ENCODE measurements at places on chromosomes 12 and 14.

DNA sequence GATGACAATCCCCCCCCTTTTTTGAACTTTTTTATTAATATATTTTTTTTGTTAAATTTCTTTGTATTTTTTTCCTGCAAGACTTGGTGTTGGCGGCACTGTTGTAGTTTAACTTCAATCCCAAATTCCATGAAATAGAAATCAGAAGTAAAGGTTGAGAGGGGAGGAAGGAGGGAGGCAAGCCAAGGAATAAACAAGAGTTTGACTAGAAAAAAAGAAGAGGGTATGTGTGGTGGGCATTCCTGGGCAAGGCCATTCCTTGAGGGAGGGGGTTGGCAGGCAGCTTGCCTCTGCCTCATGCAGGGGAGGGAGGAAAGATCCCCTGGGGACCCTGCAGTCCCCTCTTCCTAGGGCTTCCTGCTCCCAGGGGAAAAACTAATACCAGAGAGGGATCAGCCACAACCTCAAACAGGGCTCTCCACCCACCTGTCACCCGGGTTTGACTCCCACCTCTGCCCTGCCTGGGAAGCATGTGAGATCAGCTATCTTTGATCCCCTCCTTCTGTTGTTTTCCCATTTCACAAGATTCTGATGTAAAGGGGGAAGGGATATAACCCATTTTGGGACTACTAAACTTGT lies 519 bp upstream of the AP1G2 start:
- no peak for DNase-seq

GRCh38 chr14:24095271-24096068 lies 1.4 kb downstream of the PCK2 start:
- peak; percentile 41 for DNase-seq

DNA sequence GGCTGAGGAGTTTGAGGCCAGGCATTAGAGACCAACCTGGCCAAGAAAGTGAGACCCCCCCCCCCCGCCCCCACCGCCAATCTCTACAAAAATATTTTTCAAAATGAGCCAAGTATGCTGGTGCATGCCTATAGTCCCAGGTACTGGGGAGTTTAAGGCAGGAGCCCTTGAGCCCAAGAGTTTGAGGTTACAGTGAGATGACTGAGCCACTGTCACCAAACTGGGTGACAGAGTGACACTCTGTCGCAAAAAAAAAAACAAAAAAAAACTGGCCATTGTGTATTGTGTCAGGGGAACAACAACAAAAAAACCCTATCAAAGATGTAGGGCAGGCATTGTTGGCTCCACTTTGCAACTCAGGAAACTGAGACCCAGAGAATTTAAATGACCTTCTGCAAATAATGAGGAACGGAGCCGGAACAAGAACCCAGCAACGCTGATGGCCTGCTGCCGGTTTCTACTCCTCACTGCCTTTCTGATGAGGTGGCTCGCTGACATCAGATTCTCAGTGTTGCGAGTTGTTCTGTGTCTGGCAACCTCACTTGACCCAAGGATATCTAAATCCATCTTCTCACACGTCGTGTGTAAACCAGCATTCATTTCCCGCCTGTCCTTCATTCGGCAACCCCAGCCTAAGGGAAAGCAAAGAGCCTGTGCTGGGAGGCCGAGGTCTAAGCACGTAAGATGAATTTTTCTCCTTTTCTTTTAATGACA lies 195.2 kb upstream of the CRY1 start:
- no peak for DNase-seq

DNA sequence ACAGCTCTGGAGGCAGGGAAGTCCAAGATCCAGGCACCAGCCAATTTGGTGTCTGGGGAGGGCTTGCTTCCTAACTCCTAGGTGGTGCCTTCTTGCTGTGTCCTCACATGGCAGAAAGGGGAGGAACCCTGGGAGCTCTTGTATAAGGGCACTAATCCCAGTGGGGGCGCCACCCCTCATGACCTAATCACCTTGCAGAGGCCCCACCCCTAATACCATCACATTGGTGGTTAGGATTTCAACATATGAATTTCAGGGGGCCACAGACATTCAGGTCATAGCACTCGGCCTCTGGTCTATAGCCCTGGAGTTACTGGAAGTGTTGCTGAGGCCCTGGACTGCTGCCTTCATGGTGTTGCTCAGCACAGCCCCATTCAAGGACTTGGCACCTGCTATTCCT lies 14.6 kb downstream of the PSMD9 start:
- DNase-seq = no peak

DNA sequence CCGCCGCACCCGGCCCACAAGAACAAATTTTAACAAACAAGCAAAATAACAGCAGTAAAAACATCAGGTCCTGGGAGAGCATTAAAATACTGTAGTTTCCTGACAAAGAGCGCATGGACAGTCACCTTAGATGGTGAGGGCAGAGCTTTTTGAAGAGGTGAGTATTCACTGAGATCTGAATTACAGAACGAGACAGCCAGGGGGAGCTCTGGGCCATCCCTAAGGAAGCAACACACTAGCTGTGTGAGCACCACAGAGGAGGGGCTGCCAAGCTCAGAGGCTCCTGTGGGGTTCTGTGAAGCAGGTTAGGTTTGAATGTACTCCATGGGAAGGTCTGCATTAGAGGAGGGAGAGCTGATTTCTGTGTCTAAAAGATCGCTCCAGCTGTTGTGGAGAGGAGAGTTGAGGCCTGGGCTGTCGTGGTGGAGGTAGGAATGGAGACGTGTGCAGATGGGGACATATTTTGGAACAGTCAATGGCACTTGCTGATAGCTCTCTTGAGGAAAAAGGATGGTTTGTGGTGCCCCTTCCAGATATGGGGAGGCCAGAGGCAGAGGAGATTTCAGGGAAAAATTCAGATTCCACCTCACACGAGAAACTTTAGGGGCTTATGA lies 72.9 kb downstream of the TRAFD1 start:
- DNase-seq = peak; percentile 55

DNA sequence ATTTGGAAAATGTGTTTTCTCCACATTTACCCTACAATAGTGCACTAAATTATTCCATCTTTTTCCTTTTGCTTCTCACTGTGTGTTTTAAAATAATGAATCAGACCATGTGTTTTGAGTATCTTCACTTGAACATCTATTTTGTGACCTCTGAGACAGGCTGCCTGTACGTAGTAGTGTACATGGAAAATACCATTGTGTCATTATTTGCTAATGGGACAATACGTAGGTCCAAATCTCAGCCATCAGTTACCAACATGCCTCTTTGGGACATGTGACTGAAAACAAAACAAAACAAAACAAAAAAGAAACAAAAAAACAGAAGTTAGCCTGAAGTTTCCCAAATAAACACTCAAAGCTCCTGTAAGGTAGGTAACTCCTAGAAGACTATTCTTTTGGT lies 7.1 kb upstream of the MYF6 start:
- no peak for DNase-seq

DNA sequence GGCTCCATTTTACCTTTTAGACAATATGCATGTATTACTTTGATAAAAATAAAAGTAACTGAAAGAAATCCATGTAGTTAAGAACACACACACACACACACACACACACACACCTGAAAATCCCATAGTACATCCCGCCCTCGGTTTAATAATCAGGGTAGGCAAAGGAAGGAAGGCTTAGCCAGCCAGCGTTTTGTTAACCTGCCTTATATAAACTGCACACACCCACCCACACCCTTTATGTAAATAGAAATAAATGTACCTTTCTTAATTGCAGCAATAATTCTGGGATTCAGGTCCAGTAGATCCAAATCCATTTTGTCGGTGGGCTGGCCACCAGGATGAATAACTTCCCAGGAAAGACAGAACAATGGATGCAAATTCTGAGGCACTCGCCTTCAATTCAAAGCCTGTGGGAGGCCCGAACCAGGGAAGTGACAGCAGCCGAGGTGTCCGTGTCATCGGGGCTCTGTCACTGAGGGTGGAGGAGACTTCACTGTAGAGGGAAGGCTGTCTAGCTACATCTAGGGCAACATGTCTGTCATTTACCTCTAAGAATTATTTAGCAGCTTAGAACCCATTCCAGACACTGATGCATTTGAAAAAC lies 4.4 kb downstream of the XRCC3 start:
- no peak for DNase-seq

GRCh38 chr14:33794791-33795305 lies 156.0 kb downstream of the EGLN3 start:
- no peak for DNase-seq

DNA sequence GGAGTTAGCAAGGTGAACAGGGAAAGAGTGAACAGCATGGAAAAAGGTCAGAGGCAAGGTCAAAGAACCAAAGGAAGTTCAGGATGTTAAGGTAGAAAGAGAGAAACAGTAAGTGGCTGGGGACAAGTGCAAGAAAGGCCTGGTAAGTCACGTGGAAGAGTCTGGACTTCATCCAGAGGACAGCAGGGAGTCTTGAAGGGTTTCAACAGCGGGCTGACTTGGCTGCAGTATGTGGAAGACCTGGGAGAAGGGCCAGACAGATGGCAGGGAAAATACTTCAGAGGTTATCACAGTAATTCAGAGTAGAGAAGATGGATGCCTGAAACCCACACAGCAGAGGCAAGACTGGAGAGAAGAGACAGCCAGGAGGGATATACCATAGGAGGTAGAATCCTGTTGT lies 34.0 kb downstream of the CIT start:
- no peak for DNase-seq

- DNase-seq = peak; percentile 24
Measured at GRCh38 chr12:63917864-63918799, 73.6 kb downstream of the SRGAP1 start.

DNA sequence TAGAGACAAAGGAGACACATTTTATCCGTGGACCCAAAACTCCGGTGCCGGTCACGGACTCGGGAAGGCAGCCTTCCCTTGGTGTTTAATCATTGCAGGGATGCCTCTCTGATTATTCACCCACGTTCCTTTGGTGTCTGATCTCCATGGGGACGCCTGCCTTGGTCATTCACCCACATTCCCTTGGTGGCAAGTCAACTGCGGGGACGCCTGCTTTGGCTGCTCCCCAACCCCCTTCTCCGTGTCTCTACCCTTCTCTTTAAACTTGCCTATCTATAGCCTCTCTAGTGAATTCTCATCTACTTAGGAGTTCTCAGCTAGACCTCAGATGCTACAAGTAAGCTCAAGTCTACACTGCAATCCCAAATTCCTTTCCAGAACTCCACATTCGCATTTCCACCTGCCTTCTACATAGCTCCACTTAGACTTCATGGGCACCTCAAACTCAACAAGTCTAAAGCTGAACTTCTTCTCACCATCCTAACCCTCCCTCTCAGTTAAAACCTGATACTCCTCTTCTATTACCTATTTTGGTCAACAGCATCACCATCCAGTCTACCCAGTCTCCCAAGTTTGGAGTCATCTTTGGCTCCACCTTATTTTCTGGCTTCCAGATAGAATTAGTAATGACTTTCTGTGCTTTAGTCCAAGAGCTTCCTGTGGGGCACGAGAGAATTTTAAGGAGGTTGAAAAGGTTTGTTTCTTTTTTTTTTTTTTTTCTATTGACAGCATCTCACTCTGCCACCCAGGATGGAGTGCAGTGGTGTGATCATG lies 14.4 kb downstream of the SPTLC2 start:
- DNase-seq = no peak

GRCh38 chr12:120698665-120699064 lies 11.6 kb upstream of the UNC119B start:
- DNase-seq = no peak

DNA sequence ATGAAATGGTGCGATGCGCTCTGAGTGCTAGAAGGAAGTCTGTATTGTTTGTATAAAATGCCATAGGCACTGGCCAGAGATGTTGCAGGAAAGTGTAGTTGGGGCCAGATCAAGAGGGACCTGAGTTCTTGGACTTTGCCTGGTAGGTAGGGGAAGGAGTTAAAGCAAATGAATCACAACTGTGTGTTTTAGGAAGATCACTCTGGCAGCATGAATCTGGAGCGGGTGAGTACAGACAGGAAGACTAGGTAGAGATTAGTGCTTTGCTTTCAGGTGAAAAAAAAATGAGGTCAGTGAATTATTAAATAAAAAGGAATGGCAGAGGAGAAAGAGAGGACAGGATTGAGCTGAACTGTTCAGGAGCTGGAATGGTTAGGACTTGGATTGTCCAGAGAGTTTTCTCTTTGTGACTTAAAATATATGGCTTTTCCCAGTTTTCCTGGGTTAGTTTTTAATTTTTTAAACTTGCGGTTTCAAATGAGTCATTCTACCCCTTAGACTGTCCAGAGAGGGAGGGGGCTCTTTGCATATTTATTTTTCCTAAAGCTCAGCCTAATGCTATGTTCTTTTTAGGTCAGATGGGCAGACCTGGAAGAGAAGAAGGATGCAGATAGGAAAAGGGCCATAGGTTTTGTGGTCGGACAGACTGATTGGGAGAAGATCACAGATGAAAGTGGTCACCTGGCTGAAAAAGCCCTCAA lies 41.1 kb downstream of the PROX2 start:
- no peak for DNase-seq

DNA sequence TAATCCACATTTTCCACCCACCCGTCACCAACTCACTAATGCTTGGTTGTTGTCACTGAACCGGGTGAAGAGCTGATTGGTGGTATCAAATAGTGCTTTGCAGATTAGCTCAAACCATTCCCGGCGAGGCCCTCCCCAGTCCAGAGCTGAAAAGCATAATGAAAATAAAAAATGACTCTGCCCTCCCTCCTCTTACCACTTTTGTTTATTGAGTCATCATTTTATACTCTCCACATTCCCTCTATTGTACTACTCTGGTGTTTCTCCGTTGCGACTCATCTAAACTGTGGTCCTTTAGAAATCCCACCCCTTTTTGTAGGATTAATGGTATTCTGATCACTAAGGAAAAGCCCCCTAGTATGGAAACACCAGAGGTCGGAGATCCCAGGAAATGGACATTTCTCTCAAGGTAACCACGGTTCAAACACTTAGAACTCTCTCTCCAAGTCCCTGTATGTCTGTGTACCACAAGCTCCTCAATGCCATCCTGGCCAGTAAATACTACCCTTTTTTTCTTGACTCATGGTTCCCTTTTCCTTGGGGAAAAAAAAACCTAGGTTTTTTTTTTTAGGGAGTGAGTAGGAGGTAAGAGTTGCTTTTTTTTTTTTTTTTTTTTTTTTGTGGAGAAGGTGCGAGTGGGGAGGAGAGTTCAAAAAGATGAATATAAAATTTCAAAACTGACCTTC lies 42.0 kb downstream of the AREL1 start:
- DNase-seq = no peak

DNA sequence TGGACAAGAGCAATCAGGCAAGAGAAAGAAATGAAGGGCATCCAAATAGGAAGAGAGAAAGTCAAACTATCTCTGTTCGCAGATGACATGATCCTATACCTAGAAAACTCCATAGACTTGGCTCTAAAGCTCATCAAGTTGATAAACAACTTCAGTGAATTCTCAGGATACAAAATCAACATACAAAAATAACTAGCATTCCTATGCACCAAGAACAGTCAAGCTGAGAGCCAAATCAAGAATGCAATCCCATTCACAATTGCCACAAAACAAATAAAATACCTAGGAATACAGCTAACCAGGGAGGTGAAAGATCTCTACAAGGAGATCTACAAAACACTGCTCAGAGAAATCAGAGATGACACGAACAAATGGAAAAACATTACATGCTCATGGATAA lies 417.5 kb upstream of the ATP2B1 start:
- no peak for DNase-seq

DNA sequence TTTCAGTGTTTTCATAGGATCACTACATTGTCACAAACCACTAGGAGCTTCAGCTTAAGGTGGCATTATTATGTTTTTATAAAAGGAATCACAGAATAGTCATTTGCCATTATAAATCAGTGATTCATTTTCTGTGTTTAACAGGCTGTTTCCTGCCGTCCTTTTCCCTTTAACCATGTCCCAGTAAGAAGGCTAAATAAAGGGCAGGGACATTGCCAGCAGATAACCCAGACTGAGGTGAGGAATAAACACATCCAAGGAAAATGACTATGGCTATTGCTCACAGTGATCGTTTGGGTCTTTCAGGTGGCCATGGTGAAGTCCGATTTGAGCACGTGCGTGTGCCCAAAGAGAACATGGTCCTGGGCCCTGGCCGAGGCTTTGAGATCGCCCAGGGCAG lies 17.9 kb upstream of the ALDH2 start:
- no peak for DNase-seq
